ENCODE measurements at places on chromosomes 16 and 17.

GRCh38 chr16:3924763-3925162, 44.2 kb upstream of the CREBBP start:
- DNase-seq: no peak

DNA sequence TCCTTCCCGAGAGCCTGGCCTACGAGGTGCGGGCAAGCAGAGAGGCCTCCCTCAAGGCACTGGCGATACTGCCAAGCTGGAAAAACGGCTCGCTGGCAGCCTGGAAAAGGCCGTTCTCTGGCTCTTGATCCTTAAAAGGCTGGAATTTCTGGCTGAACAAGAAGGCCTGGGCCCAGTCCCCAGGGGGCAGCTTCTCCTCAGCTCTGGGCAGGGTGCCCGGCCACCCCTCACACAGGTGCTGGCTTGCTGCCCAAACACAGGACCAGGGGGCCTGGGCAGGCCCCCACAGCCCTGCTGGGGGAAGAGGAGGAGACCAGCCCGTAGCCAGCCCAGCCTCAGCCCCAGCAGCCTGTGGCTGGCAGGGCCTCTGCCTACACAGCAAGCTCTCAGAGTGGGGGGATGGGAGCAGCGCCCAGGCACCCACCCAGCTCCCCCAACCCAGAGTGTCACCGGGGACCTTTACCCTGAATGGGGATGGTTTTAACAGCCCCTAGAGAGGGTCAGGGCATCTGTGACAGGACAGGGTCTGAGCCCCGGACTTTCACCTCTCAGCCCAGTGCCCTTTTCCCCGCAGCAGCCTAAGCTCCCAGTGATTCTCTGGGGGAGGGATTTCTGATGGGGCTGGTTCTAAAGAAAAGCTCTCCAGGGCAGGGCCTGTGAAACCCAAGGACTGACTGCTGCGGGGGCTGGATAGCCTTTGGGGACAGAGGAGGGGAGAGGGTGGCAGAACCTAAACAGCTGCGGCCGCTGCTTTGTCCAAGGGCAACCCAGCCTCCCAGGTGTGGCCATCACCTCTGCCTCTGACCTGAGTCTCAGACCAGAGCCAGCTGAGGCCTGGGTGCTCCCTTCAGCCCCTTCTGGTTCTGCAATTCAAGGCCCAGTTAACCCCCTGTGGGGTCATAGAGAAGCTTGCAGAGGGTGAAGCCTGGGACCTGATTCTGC, 38.6 kb upstream of the TOB1 start:
- DNase-seq: no peak

GRCh38 chr16:56241596-56241995, 50.3 kb downstream of the GNAO1 start:
- no peak for DNase-seq

- no peak for DNase-seq
Observed at GRCh38 chr17:17911001-17911613, 61.1 kb downstream of the TOM1L2 start.

DNA sequence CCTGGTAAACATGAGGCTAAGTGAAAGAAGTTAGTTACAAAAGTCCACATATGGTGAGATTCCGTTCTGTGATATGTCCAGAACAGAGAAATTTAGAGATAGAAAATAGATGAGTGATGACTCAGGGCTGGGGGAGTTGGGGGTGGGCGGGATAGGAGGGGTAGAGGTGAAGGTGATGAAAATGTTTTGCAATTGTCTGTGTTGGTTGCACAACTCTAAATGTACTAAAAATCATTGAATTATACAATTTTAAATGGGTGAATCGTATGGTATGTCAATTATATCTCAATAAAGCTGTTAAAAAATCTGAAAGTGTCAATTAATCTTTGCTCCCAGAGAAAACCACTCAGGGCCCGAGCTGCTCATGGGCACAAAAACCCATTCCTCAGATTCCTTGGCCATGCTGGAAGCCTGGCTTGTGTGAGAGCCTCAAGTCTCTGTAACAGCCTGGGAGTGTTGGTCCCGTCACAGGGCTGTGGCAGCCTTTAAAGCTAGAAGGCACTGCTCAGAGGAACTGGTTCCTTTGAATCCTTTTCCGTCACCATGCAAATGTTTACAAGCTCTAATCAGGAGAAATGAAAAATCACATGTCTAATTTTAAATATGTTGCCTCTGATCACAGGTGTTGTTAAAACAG, 225.3 kb downstream of the WWOX start:
- DNase-seq: no peak

DNA sequence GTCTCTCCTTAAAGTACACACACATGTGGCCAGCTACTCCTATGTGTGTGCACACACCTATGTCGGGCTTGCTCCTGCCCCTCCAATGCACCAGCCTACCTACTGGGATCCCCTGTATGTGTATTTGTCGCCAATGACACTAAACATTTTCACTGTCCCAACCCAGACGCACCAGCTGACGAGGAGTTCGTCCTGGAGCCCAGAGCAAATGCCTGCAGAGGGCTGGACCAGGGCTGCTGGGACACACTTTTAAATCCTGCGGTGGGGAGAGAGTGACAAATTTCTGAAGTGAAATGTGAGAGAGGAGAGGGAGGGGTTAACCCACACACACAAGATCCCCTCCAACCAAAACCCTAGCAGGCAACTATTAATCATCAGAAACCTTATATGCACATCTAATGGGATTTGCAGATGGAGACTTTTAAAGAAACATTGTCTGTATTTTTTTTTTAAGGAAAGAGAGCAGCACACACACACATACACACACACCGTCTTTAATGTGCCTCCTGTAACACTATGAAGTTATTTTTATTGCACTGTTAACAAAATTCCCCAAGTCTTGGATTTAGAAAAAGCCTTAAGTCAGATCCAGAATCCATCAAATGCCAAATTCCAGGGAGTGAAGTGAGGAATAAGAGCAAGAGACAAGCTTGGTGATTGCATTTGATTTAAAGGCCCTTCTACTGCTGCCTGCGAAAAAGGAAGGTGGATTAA, at the start of gene MEOX1:
TSS of gene MEOX1 (minus strand) at position 224 of the 714 bp plus-strand sequence. CDS start 388 bp downstream, outside the sequence.
- DNase-seq: no peak

DNA sequence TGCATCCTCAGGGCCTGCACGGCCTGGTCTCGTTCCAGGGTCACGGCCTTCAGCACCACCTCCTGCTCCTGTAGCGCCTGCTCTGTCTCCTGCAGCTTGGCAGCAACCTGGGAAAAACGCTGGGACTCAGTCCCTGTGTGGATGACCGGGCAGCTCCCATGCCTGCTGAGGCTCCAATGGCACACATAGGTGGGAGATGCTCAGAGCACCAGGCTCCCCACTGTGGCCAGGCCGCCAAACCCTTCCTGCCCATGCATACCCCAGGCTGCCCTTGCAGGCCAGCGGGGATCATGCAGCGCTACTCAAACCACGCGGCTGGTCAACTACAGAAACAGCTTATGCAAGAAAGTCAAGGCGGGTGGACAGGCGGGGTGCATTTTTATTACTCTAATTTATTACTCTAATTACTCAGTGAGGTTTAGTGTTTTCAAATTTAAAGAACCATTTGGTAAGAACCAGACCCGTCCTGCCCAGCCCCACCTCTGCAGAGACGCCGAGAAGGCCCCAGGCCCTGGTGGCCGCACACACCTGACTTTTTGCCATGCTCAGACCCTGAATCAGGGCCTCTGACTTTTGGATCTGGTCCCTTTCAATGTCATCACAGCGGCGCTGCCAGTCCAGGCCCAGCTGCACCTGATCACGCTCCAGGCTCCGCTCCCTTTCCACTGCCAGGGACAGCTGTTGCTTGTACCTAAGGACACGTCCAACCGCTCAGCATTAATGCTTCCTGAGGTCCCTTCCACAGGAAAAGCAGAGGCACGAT, 34.0 kb downstream of the CCDC57 start:
- no peak for DNase-seq

GRCh38 chr16:28935924-28936783, 4.4 kb downstream of the CD19 start:
- peak; percentile 22 for DNase-seq

- no peak for DNase-seq
Observed at GRCh38 chr16:11014136-11014535, 69.8 kb downstream of the CLEC16A start.

DNA sequence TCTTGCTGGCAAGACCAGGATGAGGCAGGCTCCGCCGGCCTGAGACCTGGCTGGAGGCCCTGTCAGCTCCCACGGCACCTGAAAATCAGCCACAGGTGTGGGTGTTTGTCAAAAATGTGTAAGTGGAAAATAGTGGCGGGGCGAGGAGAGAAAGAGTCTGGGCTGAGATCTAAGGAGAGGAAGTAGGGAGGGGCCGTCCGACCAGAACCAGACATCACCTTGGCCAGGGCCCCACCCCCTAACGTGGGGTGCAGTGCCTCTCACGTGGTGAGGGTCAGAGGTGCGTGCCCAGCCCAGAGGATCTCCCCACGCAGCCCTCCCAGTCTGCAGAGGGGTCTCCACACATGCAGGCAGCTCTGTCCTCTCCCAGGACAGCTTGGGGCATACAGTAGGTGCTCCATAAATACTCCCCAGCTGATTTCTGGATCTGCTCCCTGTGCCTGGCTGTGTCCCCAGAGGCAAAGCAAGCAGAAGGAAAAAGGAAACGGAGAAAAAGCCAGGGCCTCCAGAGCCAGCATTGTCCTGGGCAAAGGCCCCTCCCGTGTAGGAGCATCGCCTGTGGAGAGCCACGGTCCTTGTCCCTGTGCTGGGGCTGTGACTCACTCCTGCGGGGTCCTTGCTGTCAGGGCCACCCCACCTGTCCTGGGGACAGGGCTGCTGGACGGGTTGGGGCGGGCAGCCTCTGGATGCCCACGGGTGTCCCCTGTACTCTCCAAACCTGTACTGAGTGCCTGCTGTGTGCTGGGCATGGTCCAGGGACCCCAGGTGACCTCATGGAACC, 16.7 kb downstream of the ZFPM1 start:
- no peak for DNase-seq

DNA sequence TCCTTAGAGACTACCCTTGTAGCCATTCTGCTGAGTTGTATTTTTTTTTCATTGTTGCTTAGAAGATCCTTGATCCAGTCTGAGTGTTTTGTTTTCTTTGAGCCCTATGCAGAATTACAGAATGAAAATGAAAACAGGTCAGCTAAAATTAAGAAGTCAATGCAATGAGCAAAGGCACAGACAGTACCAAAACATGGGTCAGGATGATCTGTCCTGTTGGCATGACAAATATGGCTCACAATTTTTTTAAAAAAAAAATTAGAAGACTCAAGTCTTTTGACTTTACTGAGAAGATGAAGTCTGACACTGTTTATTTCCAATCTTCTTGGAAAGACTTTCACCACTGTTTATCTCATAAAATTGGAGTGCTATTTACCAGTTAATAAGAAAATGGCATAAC, 32.4 kb downstream of the KCNJ16 start:
- no peak for DNase-seq

- DNase-seq: no peak
Observed at GRCh38 chr17:9470171-9470570, 105.4 kb downstream of the STX8 start.

GRCh38 chr16:89623511-89624261, 10.2 kb downstream of the DPEP1 start:
- no peak for DNase-seq

GRCh38 chr17:49984283-49984682, 10.7 kb downstream of the DLX3 start:
- no peak for DNase-seq

Data from SW 1271 (cell line).